ENCODE measurements at places on chromosomes 11 and 22.

DNA sequence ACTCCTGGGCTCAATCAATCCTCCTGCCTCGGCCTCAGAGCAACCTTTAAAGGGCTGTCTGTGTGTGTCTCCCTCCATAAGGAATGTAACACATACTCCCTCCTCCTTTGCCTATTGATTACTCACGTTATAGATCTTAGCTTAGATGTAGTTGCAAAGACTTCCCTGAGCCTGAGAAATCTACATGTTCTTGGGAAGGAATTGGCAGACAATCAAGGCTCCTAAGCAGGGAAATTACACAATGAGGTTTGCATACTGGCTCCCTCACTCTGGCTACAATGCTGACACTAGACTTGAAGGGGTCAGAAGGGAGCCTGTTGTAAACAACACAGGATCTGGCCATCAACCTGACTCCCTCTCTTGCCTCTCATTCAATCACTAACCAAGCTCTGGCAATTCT is 5.2 kb upstream of the OLFML1 start:
- DNase-seq, result no peak

- DNase-seq, result no peak
Measured at GRCh38 chr11:44112091-44112821, 16.8 kb downstream of the EXT2 start.

GRCh38 chr22:30705710-30706651 is 11.3 kb downstream of the OSBP2 start:
- DNase-seq, result no peak

GRCh38 chr11:8082391-8083087 is 1.5 kb downstream of the TUB start:
- DNase-seq, result no peak

DNA sequence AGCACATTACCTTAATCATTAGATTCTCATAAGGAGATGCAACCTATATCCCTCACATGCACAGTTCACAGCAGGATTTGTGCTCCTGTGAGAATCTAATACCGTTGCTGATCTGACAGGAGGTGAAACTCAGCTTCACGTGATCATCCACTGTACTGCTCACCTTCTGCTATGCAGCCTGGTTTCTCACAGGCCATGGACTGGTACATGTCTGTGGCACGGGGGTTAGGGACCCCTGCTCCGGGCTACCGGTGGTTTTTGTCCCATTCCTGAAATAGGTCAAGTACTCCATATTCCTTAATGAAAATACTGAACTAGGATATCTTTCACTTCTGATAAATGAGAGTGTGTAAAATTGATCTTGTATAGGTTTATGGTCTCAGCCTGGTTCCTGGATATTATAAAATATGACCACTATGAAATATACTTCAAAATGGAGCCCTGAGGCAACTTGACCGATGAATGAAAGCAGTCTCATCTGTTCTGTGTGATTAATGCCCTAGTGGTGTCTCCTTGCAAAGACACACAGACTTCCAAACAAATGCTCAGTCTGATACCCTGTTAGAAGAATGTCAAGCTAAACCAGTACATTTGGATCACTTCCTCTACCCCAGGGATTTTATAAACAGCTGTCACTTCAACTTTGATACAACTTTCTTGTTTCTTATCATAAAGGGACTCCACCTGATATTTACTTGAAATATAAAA is 492.9 kb upstream of the ANO3 start:
- DNase-seq, result no peak

DNA sequence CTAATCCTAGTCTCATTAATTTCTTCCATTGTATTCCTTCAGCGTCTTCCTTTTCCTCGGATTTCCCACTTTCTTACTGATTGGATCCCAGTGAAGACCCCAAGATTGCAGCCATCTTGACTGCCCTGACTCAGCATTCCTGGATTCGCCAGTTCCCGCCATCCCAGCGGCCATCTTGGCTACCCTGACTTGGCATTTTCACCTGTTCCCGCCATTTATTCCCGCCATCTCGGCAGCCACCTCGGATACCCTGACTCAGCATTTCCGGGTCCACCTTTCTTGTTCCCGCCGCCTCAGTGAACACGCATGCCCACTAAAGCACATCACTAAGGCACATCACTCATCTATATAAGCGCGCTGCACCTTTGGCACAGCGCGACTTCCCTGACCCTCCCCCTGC is 13.8 kb upstream of the OR56A3 start:
- no peak for DNase-seq

- peak; percentile 94 for DNase-seq
Measured at GRCh38 chr22:45994491-45995404, 17.8 kb upstream of the WNT7B start.

DNA sequence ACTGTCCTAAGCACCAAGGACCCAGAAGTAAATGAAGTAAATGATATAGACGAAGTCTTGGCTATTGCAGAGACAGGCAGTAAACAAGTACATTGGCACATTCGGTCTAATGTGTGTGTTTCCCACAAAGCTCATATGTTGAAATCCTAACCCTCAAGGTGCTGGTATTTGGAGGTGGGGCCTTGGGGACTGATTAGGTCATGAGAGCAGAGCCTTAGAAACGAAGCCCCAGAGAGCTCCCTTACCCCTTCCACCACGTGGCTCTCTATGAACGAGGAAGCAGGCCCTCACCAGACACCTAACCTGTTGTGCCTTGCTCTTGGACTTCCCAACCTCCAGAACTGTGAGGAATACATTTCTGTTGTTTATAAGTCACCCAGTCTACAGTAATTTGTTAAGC is 14.9 kb downstream of the CLMP start:
- no peak for DNase-seq

DNA sequence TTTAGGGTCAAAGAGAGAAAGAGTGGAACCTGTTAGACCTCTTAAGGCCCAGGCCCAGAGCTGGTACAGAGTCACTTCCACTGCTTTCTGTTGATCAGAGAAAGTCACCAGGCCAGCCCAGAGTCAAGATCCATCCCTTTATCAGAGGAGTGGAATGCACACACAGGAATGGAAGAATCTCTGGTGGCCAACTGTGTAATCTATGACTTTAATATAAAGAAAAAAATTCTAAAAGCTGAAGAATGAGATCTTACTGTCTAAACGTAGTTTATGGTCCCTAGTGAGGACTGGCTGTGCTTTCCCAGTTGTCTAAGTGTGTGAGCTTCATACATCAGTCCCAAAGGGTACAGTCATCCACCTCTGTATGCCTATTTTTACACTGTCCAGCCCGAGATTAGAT is 51.0 kb downstream of the PPFIBP2 start:
- DNase-seq, result no peak

GRCh38 chr22:48337957-48338792 is 1489.5 kb downstream of the BRD1 start:
- no peak for DNase-seq

DNA sequence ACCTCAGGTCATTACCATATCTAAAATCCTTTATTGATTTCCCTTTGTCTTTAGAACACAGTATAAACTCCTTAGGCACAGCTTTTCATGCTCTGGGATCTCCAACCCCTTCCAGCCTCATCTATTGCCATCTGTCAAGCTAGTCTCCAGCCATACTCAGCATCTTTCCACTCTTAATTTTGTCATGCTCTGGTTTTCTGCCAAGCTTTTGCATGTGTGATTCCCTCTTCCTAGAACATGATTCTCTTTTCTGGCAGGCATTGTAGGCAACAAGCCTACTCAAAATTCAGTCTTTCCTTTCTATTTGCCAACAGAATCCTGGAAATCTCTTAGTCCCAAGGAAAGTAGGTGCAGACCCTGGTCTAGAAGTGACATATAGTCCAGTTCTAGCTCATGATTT is 35.5 kb upstream of the SLC6A5 start:
- no peak for DNase-seq

DNA sequence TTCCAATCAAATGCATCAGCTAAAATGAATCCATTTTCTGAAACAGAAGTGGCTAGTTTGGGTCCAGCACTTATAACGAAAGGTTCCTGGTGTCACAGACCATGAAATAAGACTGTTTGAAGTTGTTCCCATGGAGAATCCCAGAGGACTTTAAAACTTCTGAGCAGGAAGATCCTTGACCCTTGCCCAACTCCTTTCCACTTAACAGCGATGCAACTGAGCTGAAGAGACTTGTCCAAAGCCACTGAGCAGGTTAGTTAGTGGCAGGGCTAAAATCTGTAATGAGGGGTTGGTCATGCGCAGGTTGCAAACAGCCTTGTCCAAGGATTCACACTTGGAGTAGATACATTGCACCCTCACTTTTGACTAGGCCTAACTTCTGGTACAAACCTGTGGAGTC is 1.3 kb downstream of the RAB38 start:
- no peak for DNase-seq

- no peak for DNase-seq
Measured at GRCh38 chr11:19536131-19536530, 176.5 kb upstream of the NAV2 start.

GRCh38 chr11:85721191-85721590 is 35.2 kb upstream of the CCDC89 start:
- no peak for DNase-seq

- DNase-seq, result no peak
Measured at GRCh38 chr22:16966251-16966650, 41.8 kb downstream of the GAB4 start.

DNA sequence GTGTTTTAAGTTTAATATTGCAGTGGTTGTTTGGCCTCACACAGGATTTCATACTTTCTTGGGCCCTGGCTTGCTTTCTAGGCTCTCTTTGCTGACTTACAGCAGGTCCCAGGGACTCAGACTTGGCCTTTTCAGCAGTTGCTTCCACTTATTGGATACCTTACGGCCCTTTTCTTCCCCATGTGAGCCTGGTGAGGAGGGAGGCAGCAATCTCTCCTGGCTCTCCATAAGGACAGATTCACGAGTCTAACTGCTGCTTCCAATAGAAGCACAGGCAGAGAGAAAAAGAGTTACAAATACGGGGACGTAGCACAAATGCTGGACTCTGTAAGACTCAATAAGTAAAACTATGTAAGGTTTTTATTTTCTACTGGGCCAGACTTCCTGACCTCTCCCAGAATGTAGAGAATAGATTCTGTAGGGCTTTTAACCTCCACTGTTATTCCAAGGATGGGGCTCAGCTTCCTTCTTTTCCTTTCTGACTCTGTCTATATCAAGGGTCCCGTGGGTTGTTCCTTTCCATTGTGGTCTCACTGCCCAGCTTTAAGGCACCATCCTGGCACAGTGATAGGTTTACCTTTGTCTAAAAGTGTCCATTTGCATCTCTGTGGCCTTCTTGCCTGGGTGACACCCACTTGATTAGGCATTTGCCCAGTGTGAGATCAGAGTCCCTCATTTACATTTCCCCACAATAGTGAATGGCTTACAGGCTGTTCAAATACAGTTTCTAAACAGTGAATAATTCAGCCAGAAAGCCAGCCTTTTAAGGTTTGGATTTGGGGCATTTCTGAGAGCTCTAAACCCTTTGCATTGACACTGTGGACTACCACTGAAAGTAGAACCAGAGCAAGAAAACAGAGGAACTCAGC is 92.8 kb downstream of the RASSF10 start:
- DNase-seq, result no peak

GRCh38 chr22:26975865-26976264 is 318.5 kb downstream of the MIAT start:
- no peak for DNase-seq

GRCh38 chr11:83725269-83725560 is 439.0 kb upstream of the CCDC90B start:
- no peak for DNase-seq

DNA sequence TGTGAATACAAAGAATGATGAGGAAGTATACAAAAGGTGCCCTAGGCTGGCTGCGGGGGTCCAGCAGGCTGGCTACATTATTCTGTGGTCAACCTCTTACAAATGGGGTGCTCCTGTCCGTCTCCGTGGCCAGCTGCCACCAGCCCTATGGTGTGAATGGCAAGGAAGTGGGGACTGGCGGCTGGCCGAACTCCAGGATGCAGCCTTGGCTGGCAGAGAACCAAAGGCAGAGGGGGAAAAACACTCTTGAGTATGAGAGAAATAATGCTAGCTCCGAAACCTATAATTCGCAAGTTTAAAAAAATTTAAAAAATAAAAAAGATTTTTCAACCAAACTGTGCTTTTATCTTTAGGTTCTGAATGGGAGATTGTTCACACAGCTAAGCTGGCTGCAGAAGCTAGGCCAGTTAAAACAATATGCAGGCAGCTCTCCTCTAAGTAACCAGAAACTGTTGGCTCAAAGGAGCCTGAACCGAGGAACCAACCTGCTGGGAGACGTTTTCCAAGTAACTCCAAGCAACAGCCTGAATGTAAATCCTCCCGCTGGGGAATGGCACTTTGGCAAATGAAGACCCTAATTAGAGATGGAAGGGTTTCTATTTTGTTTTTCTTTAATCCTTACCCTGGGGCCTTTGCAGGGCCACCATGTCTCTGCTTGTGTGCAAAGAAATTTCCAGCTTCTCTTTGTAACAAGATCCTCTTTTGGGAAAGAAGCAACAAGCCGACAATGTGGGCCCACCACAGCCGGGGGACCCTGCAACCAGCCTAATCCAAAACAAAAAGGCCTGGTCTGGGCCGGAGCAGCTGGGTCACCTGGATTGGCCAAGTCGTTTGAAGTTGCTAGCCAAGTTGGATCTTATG is 50.2 kb downstream of the C22orf31 start:
- no peak for DNase-seq

- DNase-seq, result no peak
Measured at GRCh38 chr11:64675450-64676260, 47.3 kb downstream of the NRXN2 start.

DNA sequence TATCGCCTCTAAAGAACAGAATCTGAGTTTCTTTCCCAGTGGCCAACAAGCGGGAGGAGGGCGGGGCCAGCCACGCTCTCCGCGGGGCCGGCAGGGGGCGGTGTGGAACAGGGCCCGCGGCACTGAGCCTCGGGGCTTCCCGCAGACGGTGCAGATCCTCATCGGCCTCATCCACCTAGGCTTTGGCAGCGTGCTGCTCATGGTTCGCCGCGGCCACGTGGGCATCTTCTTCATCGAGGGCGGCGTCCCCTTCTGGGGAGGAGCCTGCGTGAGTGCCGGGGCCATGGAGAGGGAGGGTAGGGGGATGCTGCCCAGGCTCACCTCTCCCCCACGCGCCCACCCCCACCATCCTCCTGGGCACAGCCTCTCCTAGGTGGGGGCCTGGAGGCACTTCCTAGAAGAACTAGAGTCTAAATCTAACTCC is 10.7 kb downstream of the MS4A15 start:
- no peak for DNase-seq

DNA sequence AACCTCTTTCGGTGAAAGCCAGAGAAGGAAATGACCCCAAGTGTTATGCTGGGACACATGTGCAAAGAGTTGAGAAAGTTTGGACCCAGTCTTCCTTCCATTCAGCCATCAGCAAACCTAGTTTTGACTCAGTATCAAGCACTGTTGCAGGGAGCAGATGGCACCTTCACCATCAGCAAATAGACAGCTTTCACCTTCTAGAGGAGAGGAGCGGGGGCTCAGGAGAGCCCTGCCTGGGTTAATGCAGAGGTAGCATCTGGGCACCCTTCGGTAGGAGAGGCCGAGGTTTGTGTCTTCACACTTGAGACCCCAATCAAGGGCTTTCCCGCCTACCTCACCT is 16.2 kb upstream of the MFRP start:
- no peak for DNase-seq

- no peak for DNase-seq
Measured at GRCh38 chr11:1104411-1105182, 29.9 kb downstream of the MUC2 start.

DNA sequence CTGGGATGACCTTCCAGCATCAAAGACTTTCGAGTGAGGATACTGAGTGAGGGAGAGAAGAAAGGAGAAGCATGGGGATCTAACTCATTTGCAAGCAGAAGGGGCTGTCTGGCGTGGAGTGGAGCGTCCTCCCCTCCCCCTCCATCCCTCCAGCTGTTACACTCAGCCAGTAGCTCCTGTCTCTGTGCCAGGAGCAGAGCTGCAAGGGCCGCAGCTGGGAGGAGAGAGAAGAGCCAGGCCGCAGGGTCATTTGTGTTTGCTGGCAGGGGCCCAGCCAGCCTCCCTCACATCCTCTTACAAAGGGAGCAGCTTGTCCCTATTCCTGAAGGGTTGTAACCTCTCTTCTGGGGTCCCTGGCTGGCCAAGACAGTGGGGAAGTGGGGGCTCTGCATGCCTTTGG is 57.9 kb downstream of the NECTIN1 start:
- DNase-seq, result no peak
